ENCODE measurements at places on chromosomes 12 and 14.

- DNase-seq = no peak
Measured at GRCh38 chr14:26992403-26993115, 394.7 kb upstream of the NOVA1 start.

DNA sequence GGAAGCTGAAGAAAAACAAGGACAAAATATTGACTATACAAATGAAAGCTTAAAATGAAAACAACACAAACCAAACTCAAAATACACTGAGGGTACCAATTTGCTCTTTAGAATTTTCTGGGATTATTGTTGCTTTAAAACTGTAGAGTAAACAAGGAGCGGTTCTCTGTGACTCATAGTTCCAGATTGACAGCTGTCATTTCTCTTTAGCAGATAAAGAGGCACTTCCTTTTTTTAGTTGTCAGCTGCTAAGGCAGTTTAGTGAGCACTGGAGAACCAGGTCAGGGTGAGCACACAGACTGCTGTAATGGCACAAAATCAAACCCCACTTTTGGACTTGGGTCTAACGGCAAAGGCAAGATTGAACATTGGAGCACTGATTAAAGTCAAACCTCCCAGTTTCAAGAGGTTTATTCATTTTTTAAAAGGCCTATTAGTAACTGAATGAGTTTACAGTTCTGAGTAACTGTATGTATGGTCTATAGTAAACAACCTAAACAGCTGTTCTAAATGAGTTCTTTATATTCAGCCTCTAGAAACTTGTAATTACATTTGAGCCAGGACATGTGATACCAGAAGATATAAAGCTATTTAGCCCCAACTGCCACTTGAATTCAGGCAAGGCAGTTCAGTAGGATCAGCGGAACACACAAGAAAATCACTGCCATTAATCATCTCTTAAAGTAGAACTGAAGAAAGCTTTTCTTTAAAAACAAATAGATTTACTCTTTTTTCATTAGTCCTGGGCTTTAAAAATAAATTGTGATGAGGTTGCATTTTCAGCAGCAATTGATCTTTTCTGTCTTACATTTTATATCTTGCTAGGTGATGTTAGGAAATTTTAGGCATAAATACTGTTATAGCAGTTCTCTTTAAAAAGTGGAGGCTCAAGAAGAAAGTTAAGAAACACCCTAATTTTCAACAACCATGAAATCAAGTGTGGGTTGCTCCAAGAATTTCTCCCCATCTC, 71.7 kb upstream of the PRICKLE1 start:
- DNase-seq = no peak

DNA sequence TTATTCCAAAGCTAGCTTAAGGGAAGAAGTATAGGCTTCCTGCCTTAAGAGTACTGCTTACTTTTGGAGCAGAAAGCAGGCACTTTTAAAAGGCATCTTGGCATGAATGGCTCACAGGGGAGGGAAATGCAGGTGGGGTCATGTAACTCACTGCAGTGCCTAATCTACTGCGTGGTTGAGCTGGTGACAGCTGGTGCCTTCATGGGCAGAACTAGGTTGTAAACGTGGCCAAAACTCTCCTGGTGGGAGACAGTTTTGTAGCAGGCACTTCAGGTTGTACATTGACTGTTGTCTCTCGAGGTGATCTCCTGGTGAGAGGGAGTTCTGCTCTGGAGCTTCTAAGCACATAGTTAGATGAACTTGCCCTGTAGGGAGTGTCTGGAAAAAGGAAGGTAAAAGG, 962.5 kb downstream of the DIO2 start:
- DNase-seq = no peak

GRCh38 chr12:131894981-131895639, 688 bp downstream of the ULK1 start:
- no peak for DNase-seq

DNA sequence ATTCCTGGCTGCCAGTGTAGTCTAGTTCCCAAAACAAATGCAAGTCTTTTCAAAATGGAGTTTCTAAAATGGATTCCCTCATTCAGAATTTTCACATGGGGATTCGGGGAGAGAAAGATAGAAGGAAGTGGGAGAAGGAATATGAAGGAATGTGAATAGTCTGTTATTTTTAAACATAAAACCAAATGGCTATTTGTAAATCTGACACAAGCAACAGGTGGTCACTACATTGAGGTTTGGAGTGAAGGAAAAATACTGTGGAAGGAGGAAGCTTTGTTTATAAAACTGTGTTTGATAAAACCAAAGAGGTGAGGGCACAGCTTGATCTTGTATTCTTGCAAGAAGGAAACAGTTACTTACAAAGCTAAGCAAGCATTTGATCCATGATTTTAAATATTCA, 65.3 kb upstream of the KCNJ8 start:
- DNase-seq = no peak

DNA sequence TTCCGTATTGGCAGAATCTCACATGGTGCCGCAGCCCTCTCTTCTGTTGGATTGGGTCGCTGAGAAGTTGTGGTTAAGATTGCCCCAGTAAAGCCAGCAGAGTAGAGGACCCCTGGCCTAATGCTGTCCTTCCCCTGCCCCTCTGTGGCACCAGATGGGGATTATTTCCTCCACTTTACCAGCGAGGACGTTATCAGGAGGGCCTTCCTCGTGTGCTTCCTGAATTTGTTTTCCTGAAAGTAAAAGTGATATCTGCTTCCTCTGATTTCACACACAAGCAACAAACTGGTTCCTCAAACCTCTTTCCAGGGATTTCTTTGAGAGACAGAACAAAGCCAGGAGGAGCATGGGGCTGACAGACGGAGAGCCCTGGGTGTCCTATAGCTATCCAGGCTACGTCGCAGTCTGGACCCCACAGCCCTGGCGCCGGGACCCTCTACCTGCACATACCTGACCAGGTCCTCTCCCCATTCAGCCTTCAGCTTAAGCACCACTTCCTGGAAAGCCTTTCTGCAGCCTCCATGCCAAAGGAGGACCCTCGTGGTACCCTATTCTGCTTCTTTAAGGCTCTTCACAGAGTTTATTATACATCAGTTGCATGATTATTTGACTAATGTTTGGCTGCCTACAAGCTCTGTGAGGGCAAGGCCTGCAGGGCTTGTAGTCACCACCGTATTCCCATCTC, 314.8 kb upstream of the FKBP4 start:
- no peak for DNase-seq

GRCh38 chr14:77645520-77646230, 29.2 kb upstream of the SPTLC2 start:
- DNase-seq = no peak

DNA sequence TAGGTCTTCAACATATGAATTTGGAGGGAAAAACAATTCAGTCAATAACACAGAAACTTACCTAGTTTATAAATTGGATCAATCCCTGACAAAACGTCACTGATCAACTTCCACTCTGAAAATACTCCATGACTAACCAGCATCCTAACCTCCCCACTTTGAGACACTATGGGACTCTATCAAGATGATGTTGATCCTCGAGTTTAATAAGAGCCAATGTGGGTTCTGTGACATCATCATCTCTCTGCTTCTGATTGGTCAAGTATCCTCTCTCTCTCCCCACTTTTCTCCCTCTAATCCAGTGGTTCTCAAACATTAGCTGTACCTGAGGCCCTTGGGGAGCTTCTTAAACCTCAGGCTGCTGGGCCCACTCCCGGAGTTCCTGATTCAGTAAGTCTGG, at the start of gene SMCO2:
TSS of gene SMCO2 (plus strand) at position 301 of the 400 bp plus-strand sequence. CDS start 23,896 bp downstream, outside the sequence.
- DNase-seq = no peak

- DNase-seq = peak; percentile 78
Measured at GRCh38 chr12:113174461-113175384, 10.6 kb downstream of the DDX54 start.

DNA sequence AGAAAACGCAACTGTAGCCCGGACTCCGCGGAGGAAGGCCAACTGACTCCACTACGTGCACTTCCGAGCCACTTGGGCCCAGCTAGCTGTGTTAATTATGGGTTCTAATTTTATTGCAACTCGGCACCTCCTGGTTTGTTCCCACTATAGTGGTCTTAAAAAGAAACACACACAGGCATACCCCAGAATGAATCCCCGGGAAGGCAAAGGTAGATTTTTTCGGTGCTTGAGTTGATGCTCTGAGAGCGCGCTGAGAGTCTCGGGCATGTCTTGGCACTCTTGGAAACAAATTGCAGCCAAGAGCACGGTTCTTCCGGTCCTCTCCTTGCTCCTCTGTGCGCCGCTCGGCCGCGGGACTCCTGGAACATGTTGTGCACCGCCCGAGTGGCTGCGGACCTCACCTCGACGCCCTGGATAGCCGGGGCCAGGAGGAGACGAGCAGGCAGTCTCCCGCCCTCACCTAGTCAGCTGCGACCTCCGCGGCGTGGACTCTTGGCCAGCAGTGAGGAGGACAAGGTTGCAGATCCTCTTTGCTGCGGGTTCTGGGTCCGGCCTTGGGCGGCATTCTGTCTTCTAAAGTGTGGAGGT, 6.8 kb upstream of the PAX9 start:
- DNase-seq = no peak

GRCh38 chr14:93301821-93302447, 30.9 kb downstream of the BTBD7 start:
- no peak for DNase-seq

- DNase-seq = no peak
Measured at GRCh38 chr14:68553311-68553710, 239.6 kb downstream of the ZFP36L1 start.

DNA sequence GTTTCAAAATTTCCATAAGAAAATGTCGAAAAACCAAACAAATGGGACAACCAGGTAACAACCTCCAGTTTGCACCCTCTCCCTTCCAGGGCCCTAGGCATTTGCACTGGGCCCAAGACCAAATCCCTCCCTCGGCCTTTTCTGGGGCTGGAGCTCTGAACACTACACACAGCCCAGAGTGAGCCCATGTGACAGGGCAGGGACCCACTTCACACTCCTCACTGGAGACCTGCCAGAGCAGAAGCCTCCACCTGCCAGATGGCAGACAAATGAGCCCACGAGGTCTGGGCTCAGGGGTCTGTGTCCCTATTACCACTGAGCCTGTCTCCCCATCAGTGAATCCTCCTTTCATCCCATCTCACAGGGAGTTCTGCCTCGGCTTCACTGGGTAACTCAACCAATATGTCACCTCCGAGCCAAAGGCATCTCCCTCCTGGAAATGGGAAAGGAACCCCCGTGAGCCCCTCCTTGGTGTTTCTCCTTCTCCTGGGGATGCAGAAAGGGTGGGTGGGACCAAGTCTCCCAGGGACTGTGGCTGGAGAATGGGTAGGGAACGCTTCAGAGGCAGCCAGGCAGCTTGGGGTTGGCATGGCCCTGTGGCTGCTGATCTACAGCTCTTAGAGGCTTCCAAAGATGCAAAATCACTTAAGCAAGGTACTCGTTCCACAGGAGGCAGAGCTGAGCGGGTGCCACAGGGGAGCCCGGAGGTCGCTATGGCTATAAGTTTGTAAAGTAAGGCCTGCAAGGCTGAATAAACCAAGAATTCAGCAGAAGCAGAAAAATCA, 10.6 kb downstream of the VWF start:
- no peak for DNase-seq

DNA sequence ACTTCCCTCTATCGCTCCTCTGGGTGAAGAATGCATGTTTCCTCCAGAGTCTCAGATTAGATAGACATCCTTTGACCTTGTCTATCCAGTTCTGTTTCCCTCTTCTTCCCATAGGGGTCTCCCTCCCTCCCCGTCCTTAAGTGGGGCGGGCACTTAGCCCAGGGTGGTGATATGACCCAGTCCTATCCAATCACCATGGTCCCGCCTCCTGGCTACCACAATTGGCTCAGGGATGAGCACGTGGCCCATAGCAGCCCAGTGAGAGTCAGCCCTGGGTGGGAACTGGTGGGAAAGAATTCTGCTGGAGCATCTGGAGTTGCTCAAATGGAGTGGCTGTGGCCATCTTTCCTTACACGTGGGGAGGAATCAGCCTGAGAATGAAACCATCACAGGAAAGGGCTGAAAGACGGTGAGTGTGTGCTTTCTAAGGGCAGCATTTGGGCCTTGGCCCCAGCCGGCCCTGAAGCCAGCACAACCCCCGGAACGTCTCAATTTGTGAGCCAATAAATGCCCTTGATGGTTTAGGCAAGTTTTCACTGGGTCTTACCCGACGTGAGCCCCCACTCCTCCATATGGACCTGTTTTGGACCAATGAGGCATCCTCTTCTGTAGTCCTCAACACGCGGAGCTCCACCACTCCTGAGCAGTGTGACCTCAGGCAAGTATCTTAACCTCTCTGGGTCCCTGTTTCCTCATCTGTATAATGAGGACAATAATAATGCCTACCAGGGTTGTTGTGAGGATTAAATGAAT, 14.4 kb upstream of the MLXIP start:
- DNase-seq = no peak

DNA sequence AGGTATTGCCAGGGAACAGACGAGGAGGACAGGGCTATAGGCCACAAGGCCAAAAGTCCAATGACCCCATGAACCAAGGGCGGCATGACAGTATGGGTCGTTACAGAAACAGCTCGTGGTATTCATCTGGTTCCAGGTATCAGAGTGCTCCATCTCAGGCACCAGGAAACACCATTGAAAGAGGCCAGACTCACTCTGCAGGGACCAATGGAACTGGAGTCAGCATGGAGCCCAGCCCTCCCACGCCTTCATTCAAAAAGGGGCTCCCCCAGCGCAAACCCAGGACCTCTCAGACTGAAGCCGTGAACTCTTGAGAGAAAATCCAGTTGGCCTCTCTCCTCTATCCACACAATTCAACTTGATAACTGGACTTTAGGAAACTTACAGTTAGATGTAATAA, 12.9 kb upstream of the KCNH3 start:
- no peak for DNase-seq

- no peak for DNase-seq
Measured at GRCh38 chr12:112238441-112238840, 113.1 kb downstream of the TRAFD1 start.

DNA sequence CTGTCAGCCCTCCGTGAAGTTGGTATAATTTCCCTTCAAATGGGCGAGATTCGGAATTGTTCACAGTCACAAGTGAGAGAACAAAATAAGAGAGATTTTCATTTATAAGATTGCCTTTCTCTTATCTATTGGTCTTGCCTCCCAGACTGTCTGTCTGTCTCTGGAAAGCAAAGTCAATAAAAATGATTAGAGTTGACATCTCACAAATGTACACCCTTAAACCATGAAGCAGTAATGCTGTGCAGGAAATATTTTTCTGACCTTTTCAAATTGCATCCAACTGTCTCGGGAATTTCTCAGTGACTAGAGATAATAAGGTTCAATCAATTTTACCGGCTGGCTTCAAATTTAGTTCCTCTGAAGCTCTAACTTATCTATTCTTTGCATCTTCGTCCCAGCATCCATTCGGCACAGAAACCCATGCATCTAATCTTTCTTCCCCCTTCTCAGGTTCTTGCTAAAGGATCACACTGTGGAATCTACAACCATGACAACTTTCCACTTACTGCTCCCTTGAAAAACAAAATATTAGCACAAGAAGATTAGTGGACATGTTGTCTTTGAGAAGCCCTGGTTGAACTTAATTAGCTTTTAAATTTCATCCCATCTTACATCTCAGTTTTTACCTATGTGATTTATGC, 93.1 kb downstream of the RMST start:
- no peak for DNase-seq

GRCh38 chr12:54277823-54278276, 2.1 kb downstream of the CBX5 start:
- no peak for DNase-seq
